COLO829 (cell line): ENCODE measurements at places on chromosomes 1 and 21.
A peak's percentile ranks its signal among the peaks of the same experiment; 100 is the strongest.

DNA sequence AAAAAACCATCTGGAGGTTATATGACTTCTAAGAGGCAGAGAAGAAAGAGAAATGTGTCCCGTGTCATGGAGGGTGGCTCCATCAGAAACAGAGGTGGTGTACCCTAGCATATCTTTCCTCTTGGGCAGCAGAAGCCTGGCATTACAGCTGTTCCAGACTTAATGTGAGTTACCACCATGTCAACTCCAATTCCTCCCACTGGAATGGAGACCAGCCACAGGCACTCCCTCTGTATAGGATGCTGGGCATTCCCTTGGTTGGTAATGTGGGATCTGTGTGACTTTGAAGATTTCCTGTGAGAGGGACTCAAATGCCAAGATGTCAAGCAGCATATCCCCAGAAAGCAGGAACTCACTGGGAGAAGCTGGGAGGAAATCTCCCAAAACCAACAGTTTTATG, 77.1 kb upstream of the COG2 start:
- DNase-seq = no peak

- no peak for DNase-seq
Measured at GRCh38 chr1:184747089-184747955, 7.3 kb downstream of the EDEM3 start.

DNA sequence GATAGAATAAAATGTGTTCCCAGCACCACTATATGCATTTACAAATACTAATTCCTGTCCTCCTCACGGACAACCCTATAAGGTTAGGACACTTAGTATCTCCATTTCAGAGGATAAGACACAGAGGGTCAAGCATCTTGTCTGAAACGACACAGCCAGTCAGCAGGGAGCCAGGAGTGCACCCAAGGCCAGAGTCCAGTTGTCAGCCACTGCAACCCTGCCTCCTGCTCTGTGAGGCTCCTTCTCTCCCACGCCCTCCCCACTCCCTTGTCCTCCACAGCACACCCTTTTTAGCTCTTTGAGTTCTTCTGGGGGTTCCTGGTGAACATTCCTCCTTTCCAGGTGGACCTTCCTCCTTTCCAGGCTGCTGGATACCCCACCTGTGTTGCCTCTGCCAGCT, 119.0 kb upstream of the TNR start:
- no peak for DNase-seq

GRCh38 chr1:147620543-147620942, 49.8 kb downstream of the ACP6 start:
- no peak for DNase-seq

DNA sequence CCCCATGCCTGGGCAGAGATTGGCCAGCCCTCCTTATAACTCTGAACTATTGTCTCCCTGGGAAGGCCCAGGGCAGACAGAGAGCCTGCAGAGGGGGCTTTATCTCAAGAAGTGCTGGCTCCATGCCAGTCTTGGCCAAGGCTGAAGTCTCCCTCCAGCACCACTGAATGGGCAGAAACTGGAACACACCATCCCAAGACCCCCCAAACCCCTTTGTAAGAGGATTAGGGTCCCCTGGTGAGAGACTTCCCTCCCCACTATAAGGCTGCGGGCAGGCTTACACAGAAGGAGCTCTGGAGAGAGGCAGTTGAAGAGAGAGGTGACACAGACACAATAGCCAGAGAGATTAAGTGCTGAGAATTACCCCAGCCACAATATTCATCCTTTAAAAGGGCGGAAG, 97.2 kb downstream of the NAV1 start:
- DNase-seq = no peak

DNA sequence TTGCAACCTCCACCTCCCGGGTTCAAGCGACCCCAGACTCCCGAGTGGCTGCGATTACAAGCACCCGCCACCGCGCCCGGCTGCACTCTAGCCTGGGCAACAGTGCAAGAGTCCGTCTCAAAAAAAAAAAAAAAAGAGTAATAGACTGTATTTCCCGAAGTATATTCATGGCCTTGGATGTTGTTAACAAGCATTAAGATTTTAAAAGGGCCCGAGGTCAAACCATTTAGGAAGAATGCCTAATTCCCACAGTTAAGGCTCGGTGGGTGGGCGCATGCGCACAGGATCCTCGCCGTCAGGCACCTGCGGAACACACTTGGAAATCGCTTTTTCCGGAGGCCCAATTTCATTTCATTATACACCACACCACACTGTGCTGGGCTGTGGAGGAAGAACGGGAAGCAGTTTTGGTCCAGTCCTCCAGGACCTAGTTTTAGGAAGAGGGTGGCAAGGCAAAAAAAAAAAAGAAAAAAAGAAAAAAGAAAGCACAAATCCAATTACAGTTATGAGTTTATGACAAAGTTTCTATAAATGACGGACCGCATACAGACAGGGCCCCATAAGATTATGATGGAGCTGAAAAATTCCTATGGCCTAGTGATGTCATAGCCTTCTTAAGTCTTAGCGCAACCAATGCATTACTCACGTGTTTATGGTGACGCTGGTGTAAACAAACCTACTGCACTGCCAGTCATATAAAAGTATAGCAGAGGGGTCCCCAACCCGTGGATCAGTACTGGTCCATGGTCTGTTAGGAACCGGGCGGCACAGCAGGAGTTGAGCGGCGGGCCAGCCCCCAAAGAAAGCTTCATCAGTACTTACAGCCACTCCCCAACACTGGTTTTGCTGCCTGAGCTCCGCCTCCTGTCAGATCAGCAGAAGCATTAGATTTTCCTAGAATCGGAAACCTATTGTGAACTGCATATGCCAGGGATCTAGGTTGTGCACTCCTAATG, 38.2 kb downstream of the H3-3A start:
- DNase-seq = peak; percentile 83

GRCh38 chr1:3365523-3366125, 88.8 kb upstream of the ARHGEF16 start:
- DNase-seq = no peak

DNA sequence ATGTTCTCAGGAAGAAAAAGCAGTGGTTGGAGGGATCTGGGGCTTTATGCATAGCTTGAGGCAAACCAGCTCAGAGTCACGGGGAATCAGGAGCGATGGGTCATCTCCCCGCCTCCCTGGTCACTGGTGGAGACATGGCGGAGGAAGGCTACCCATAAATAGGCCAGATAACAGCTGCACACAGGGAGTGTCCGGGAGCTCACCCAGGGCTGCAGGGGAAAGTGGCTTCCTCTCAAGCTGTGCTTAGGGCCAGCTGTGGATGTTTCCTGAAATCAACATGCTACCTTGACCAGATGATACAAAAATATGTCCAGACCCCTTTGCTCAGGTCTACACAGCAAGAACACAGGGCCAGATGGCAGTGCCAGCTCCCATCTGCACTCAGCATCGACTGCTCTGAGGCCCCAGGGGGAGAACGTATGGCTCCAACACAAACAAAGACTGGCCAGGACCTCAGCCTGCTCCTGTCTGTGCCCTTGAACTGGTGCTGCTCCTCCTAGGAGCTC, 27.1 kb upstream of the RERE start:
- DNase-seq = peak; percentile 59

- peak; percentile 88 for DNase-seq
Measured at GRCh38 chr1:156388174-156389137, 19.4 kb downstream of the RHBG start.

- DNase-seq = no peak
Measured at GRCh38 chr1:181430015-181430885, 53.1 kb upstream of the CACNA1E start.

DNA sequence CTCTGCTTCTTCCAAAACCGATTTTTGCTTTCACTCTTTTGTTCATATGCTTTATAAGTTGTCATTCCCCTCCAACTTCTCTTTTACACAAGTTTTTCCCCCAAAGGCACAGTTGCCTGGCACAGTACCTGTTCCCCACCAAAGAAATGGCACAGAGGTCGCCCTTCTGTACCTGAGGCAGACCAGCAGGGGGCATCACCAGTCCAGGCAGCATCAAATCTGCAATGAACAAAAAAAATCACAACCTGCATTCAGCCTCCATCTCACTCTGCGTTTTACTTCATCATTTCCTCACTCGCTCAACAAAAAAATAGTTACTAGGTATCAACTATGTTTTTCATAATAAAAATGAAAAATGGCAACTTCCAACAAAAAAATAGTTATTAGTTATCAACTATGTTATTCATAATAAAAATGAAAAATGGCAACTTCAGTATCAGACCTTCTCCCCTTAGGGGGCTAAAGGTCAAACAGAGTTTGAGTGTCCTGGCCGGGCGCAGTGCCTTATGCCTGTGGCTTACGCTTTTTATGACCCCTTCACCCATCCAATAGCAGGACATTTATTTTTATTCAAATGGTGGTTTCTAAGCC, 4.1 kb downstream of the EIF2D start:
- DNase-seq = no peak

DNA sequence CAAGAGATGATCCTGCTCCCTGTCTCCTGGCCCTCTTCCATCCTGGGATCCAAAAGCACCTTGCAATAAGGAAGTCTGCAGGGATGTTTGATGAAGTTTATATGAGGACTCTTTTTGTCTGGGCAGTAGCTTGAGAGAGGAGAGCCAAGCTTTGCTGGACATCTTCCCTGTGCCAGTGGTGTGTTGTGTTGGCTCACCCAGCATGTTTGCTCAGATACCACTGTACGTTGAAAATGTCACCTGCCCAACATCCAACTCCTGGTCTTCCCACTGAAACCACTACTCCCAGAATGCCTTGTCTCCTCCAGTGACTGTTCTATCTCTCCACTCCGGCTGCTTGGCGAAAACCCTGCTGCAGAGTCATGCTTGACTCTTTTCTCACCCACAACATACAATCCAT, 12.8 kb downstream of the CDK18 start:
- no peak for DNase-seq

DNA sequence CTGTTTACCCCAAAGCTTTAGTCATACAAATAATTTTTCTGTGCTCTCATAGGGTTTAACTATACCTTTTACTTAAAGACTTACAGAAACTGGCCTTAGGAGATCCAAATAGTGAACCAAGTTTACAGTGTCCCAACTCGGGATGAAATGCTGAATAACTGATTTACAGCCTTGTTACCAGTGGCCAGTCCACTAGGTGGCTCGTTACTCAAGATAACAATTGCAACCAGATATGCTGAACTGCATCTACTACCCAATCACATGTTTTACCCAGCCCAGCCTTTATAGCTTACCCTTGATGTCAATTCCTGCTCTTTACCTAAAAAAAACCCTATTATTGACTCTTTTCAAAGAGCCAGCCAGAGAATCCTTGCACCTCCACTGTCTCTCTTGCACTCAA, 1148.8 kb upstream of the ADGRL4 start:
- DNase-seq = no peak

DNA sequence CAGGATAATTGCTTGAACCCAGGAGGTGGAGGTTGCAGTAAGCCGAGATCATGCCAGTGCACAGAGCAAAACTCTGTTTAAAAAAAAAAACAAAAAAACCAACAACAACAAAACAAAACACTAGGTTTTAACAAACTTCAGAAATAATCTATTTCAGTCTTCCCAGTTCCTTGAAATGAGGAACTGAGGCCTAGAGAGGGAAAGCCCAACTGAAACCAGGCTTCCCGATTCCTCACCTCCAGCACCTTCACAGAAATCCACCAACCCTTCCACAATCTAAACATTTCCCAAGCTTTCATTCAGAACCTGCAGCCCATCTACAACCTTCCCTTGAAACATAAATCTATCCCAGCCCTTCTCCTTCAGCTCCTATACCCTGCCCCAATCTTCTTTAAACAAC, 612 bp upstream of the CD52 start:
- DNase-seq = no peak

GRCh38 chr1:23224739-23225648, 7.7 kb upstream of the HTR1D start:
- DNase-seq = no peak

DNA sequence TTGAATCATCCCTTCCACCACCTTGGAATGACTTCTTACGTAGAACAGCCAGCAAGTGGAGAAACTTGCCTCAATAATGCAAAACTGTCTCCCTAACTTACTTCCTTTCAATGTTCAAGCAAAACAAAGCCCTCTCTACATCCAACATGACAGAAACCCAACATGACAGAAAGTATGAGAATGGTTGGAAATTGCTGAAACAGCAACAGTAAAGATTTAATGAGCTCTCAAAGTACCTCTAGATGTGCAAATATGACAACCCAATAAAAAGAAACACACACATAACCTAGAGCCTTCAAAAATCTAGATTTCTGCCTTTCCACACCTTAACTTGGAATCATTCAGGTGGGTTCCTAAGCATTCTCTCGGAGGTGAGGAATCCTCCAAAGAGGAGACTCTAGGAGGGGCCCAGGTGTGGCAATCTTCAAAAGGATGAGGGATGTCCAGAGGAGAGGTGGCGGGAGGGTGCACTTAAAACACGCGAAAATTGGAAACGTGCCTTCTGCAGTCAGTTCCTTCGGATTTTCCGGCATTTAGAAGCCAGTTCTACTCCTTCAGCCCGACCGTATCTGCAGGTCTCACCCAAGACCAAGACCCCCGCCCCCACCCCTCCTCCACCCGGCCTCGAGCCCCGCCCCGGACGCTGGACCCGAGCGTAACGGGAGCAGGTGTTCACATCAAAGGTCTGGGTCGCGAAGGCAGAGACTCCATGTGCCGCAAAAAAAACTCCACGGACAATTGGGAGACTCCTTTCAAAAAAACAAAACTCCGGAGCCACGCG, 996 bp upstream of the MGST3 start:
- no peak for DNase-seq

- no peak for DNase-seq
Measured at GRCh38 chr1:172414331-172414730, 6.2 kb upstream of the C1orf105 start.

DNA sequence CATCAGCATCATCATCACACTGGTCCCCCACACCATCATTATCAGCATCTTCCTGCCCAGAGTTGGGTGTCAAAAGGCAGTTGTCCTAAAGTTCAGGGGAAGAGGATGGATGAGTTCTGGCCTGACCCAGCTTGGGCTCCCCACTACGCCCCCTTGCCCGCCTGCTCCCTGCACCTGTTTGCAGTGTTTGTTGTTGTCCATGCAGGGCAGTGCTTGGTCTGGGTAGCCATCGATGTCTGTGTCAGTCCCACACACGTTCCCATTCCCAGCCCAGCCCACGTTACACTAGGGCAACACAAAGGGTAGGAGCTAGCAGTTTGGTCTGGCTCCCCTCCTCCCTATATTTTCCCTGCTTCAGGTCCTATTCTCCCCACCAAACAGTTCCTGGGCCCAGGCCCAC, 6.8 kb downstream of the THBS3 start:
- DNase-seq = no peak

GRCh38 chr1:60662486-60663044, 419.8 kb upstream of the NFIA start:
- no peak for DNase-seq

- no peak for DNase-seq
Measured at GRCh38 chr1:35572296-35572695, 818 bp upstream of the TFAP2E start.

GRCh38 chr1:84771895-84772294, 81.6 kb upstream of the SSX2IP start:
- DNase-seq = no peak

DNA sequence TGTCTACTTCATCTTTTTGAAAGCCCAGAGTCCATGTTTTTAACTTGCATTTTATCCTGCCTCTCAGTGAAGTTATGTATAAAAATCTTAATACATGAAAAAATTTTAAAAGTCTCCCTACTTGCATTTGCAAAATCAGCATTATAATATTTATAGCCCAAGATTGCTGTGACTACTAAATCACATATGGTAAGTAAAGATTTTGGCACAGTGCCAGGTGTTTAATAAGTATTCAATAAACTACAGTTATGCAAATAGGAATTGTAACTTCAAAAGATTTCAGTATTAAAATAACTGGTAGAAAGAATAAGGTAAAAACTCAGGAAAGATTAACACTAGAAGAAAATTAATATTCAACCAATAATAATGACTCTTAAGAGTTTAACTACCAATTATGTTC, 641.7 kb downstream of the LRRIQ3 start:
- no peak for DNase-seq
